ENCODE measurements at places on chromosomes 3 and 15. TPM values are rescaled to one million over a fixed set of nuclear protein-coding genes. Genes with fewer than 3 reads are reported as not detected.

Gene CLEC3B
- polyA plus RNA-seq: 50.5 TPM

Gene GPR149
- not detected for polyA plus RNA-seq

Gene DLEC1
- 0.60 TPM for polyA plus RNA-seq

Gene LAMB2
- 26.6 TPM for polyA plus RNA-seq

Gene HRG
- not detected for polyA plus RNA-seq

Gene DUOX2
- polyA plus RNA-seq: 0.92 TPM

Gene KCNMB2
- polyA plus RNA-seq: 1.2 TPM

Gene NR2F2
- polyA plus RNA-seq: 20.0 TPM

Gene HIGD2B
- not detected for polyA plus RNA-seq

Gene KPNA4
- 15.1 TPM for polyA plus RNA-seq
